ENCODE measurements at places on chromosomes 13 and 19.

DNA sequence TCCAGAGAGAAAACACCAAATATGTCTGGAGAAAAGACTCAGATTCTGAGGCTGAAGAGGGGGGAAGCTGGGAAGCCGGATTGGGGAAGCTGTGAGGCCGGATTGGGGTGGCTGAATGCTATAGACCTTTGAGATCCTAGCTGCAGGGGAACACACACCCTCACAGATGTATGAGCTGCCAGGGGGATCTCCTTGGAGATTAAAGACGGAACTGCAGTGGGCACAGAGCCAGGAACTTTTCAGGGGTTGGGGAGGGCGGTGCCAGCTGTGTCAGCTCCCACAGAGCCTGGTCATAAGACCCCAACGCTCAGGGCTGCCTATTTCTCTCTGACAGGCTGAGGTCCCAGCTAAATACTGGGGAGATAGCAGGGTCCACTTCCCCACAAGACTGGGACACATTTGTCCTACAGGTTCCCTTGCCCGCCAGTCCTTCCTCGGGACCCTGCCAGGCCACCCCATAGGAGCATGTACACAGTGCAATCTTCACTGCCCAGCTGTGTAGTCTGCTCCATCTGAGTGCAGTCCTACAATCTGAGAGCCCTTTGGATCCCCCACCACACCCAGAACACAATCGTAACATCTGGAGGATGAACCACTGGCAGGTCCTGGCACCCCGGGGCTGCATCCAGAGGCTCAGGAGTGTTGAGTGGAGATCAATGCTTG, 1893.9 kb downstream of the PCDH9 start:
- DNase-seq: no peak

GRCh38 chr13:91135376-91135775, 212.1 kb upstream of the MIR17HG start:
- no peak for DNase-seq

GRCh38 chr13:43159026-43159461, 135.7 kb downstream of the DNAJC15 start:
- peak; percentile 19 for DNase-seq

GRCh38 chr13:73819711-73820110, 314.5 kb downstream of the KLF12 start:
- DNase-seq: no peak

DNA sequence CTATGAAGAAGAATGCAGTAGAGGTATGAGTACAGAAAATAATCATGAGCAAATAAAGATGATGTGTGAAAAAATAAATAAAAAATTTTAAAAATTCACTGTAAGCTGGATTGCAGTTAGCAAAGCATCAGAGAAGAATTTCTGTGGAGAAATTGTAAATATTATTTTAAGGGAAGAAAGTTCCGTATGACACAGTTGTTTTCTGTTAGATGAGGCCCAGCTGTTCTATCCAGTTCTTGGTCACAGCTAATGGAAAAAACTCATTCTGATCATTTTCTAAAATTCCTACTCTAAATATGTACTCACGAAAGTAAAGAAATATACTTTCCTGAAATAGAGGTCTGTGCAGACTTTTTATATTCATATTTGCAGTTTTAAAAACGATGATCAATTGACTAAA, 578.8 kb downstream of the DCT start:
- peak; percentile 38 for DNase-seq

DNA sequence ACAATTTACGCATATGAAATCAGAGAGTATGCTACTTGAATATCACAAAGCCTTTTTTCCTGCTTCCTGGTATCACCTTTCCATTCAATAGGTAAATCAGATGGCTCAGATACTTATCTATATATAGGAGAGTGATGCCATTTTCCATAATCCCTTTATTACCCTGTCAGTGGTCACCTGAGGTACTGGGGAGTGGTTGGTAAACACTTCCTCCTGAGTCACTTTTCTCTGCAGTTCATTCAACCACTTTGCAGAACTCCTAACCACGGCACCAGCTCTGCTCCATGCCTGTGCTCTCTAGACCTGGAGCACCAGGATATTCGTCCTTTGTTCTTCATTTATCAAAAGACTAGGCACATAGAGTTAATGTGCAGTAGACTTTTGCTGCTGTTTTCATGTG, 748.5 kb upstream of the KLHL1 start:
- DNase-seq: no peak

GRCh38 chr19:12293777-12294248, 870 bp downstream of the ZNF44 start:
- DNase-seq: peak; percentile 67

DNA sequence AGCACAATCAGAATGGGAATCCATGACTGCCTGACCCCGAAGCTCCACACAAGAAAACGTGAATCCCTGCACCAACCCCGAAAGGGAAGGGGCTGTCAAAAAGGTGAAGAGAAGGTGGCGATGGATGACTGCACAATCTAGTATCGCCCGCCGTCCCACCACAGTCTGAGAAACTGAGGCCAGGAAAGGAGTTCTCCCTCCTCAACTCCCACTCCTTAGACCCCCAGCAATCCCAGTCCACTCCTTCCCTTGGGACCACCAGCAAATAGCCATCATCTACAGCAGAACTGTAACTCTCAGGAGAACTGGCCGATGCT, 451 bp downstream of the NOSIP start:
- no peak for DNase-seq

GRCh38 chr13:111531505-111531904, 211.1 kb downstream of the TEX29 start:
- DNase-seq: peak; percentile 37

- DNase-seq: peak; percentile 28
Measured at GRCh38 chr13:97030705-97031452, 36.6 kb upstream of the OXGR1 start.
